ENCODE measurements at places on chromosomes 16 and 17. TPM values are rescaled to one million over a fixed set of nuclear protein-coding genes. Genes with fewer than 3 reads are reported as not detected.

- no peaks in the 10 kb centered on the region for H3K36me3 ChIP-seq
- DNase-seq = no peak
- no peak overlapping the region for H3K27ac ChIP-seq
Observed at GRCh38 chr17:69702078-69702477, 287.6 kb downstream of the MAP2K6 start.

DNA sequence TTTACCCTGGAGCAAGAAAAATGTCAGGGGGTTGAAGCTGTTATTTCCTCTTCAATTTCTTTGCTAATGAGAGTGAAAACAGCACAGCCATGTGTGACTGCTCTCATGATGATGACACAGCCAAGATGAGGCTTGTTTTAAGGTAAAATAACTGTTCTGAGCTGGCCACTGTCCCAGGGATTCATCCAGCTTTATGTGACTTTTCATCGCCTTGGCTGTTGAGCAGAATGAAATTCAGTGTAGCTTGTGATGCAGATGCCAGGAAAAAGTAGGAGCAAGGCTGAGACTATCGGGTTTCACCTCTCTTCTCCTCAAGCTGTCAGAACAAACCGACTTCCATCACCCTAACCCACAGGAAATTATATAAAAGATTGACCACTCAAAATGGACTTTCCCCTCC, 361.8 kb upstream of the CDH5 start:
- no peak overlapping the region for H3K27ac ChIP-seq
- no peak overlapping the region for H3K4me3 ChIP-seq

- no peaks in the 10 kb centered on the region for H3K27me3 ChIP-seq
- H3K27ac ChIP-seq = no peak overlapping the region
- H3K4me1 ChIP-seq = no peaks in the 10 kb centered on the region
- H3K4me3 ChIP-seq = no peak overlapping the region
Observed at GRCh38 chr16:21593530-21594289, 5.7 kb upstream of the METTL9 start.

DNA sequence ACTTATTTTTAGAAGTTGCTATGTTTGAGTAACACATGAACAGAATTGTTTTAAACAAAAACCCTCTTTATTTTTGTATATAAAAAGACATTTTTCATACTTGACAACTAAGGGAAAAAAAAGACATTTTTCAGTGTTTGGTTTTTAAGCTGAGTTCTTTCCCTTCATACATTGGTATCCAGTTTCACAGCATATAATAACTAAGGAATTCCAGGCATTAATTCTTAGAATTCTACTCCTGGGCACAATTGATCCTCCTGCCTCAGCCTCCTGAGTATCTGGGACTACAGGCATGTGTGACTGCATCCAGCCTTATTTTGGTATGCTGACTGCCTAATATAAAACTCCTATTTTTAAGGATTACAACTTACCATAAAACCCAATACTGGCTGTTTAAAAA, 8.4 kb downstream of the FBXO47 start:
- no peaks in the 10 kb centered on the region for H3K27me3 ChIP-seq
- H3K36me3 ChIP-seq = no peaks in the 10 kb centered on the region
- peaks cover 8% of the 10 kb centered on the region for H3K4me1 ChIP-seq
- peak; percentile 68 for DNase-seq
- H3K4me3 ChIP-seq = no peak overlapping the region
- H3K27ac ChIP-seq = peak overlapping the region; percentile 98

DNA sequence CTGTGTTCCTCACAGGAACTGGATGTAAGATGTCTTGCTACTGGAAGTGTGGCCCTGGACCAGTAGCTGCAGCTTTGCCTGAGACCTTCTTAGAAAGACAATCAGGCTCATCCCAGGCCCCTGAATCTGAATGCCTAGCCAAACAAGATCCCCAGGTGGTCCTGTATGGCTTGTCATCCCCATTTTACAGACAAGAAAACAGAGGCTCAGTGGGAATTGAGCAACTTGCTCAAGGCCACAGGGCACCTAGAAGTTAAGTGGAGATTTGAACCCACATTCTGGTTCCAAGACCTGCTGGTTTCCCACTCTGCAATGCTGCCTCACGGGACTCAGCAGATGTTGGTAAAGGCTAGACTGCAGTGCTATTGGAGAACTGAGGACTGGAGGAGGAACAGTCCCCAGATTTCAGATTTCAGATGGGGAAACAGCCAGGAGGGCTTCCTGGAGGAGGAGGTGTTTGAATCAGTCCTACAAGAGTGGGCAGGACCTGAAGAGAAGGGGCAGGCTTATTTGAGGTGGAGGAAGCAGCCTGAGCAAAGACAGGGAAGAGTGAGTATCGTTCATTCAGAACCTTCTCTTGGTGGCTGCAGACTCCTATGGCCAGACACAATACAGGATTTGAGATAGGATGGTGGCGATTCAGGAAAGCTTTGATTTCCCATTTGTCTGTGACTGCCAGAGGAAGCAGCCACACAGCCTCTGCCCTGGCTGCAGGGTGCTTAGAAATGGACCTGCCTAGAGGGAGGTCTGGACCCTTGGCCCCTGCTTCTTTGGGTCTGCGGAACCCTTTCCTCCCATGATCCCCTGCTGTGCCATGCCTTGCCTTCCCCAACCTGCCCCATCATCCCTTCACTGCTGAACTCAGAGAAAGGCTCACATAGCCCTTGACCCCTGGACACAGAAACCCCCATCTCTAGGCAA, 233.4 kb upstream of the NLRP1 start:
- peaks cover 1% of the 10 kb centered on the region for H3K27me3 ChIP-seq
- no peak overlapping the region for H3K27ac ChIP-seq
- no peaks in the 10 kb centered on the region for H3K36me3 ChIP-seq
- DNase-seq = no peak
- H3K4me3 ChIP-seq = no peak overlapping the region
- no peaks in the 10 kb centered on the region for H3K4me1 ChIP-seq

DNA sequence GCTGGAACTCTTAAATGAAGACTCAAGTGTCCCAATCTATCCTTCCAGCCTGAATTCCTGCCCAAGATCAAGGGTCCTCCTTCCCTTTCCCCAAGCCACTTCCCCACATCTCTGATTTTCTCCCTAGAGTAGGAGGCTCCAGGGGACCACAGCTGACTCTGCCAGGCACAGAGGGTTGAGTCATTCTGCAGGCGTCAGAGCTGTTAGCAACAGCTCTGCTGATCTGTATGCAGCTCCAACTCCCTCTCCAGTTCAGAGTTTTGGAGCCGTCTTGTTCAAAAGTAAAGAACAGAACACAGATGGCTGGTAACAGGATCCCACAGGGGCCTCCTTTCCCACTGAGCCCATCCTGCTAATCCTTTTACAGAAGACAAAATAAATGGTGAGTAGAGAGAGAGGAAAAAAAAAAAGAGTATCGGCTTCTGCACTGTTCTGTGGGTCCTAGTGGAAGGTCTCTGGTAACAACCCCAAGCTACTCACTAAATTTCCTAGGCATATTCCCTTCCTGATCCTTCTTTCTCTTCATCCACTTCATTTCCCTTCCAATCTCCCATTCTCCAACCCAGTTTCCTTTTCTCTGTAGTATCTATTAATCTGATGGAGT, 13.4 kb upstream of the TAOK1 start:
- DNase-seq = peak; percentile 92
- no peaks in the 10 kb centered on the region for H3K27me3 ChIP-seq
- peak overlapping the region; percentile 29 for H3K27ac ChIP-seq
- no peaks in the 10 kb centered on the region for H3K36me3 ChIP-seq
- H3K4me1 ChIP-seq = peaks cover 5% of the 10 kb centered on the region
- no peak overlapping the region for H3K4me3 ChIP-seq

- H3K4me1 ChIP-seq = peaks cover 5% of the 10 kb centered on the region
- no peak for DNase-seq
- H3K4me3 ChIP-seq = no peak overlapping the region
- H3K27ac ChIP-seq = no peak overlapping the region
- H3K36me3 ChIP-seq = no peaks in the 10 kb centered on the region
Observed at GRCh38 chr17:42924891-42925290, 24.3 kb downstream of the G6PC1 start.

GRCh38 chr16:66923247-66923731, 2.0 kb downstream of the RRAD start:
- H3K27ac ChIP-seq = no peak overlapping the region
- peaks cover 23% of the 10 kb centered on the region for H3K4me1 ChIP-seq
- peak; percentile 47 for DNase-seq
- H3K36me3 ChIP-seq = no peaks in the 10 kb centered on the region
- no peak overlapping the region for H3K4me3 ChIP-seq
- H3K27me3 ChIP-seq = peaks cover 21% of the 10 kb centered on the region

DNA sequence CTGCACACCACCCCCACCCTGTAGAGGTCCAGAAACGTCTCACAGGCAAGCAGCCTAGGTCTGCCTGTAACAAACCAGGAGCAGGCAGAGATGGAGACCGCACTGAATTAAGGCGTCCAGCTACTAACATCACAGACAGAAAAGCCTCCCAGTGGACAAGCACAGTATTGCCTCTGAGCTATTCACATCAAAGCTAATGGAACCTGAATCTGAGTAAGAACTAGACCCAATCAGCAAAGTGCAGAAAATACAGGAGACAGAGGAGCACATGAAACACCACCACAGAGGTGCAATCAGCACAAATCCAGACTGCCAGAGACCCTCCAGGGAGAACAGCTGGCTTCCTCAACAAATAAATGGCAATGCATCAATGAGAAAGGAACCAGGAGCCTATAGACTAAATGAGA, 22.2 kb upstream of the PEMT start:
- H3K4me1 ChIP-seq = no peaks in the 10 kb centered on the region
- H3K36me3 ChIP-seq = no peaks in the 10 kb centered on the region
- no peak overlapping the region for H3K27ac ChIP-seq
- DNase-seq = peak; percentile 73
- H3K4me3 ChIP-seq = no peak overlapping the region

- peaks cover 36% of the 10 kb centered on the region for H3K36me3 ChIP-seq
- peaks cover 8% of the 10 kb centered on the region for H3K4me1 ChIP-seq
- no peak overlapping the region for H3K27ac ChIP-seq
- no peak overlapping the region for H3K4me3 ChIP-seq
Observed at GRCh38 chr16:85778873-85779272, 20.5 kb downstream of the EMC8 start.

- H3K27ac ChIP-seq = no peak overlapping the region
- no peak overlapping the region for H3K4me3 ChIP-seq
- H3K36me3 ChIP-seq = peaks cover 18% of the 10 kb centered on the region
- no peaks in the 10 kb centered on the region for H3K27me3 ChIP-seq
- no peak for DNase-seq
- H3K4me1 ChIP-seq = no peaks in the 10 kb centered on the region
Observed at GRCh38 chr16:3992297-3993051, 112.0 kb upstream of the CREBBP start.

DNA sequence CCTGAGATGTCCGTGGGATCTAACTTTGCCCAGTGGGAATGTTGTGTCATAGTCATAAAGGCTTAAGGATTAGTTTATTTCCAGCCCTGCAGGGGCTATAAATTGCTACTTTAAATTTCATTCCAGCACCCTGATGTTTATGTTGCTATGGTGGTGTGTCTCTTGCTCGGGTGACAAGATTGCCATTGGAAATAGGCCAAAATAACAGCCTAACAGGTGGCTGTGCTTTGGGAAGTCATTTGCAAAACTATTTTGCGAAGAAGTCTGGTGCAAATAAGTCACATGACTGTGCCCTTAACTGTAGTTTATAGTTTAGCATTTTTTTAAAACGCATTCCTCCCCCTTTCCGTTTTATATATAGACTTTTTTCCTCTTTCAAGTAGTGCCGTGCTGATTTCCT, 23.1 kb downstream of the PITPNC1 start:
- no peaks in the 10 kb centered on the region for H3K36me3 ChIP-seq
- H3K27me3 ChIP-seq = no peaks in the 10 kb centered on the region
- no peak overlapping the region for H3K4me3 ChIP-seq
- H3K27ac ChIP-seq = no peak overlapping the region

GRCh38 chr16:23835390-23836077, at the start of gene PRKCB:
Gene PRKCB, plus strand, starts transcription at chr16:23835983.
- H3K4me3 ChIP-seq = no peak within 1 kb of the TSS
- peaks cover 19% of the 10 kb centered on the region for H3K27me3 ChIP-seq
- no peak within 1 kb of the TSS for H3K27ac ChIP-seq
- DNase-seq = peak; percentile 14
- H3K4me1 ChIP-seq = no peaks in the 10 kb centered on the region

GRCh38 chr17:64255764-64256163, 7.3 kb downstream of the TEX2 start:
- H3K36me3 ChIP-seq = no peaks in the 10 kb centered on the region
- no peak for DNase-seq
- peaks cover 3% of the 10 kb centered on the region for H3K4me1 ChIP-seq
- no peak overlapping the region for H3K4me3 ChIP-seq
- no peak overlapping the region for H3K27ac ChIP-seq

- H3K27me3 ChIP-seq = no peaks in the 10 kb centered on the region
- H3K4me1 ChIP-seq = peaks cover 18% of the 10 kb centered on the region
Observed at GRCh38 chr17:27379888-27380533, 76.2 kb upstream of the KSR1 start.

DNA sequence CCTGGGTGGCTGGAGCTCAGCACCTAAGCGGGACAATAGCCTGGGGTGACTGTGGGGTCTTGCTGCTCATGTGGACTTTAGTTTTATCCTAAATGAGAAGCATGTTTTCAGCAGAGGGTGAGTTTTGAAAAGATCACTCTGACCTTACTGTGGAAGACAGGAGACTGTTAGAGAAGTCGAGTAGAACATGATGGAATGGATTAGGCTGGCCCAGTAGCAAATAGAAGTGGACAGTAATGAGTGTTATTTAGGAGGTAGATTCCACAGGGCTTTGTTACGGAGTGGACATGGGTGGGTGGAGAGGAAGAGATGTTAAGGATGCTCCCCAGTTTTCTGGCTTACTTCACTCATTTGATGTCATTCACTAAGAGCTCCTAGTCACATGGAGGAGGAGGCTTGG, 73.3 kb upstream of the TBX2 start:
- no peaks in the 10 kb centered on the region for H3K27me3 ChIP-seq
- DNase-seq = no peak
- peak overlapping the region; percentile 8 for H3K27ac ChIP-seq
- no peak overlapping the region for H3K4me3 ChIP-seq
- no peaks in the 10 kb centered on the region for H3K36me3 ChIP-seq
- peaks cover 22% of the 10 kb centered on the region for H3K4me1 ChIP-seq

- H3K4me3 ChIP-seq = no peak overlapping the region
- no peaks in the 10 kb centered on the region for H3K27me3 ChIP-seq
- DNase-seq = no peak
- H3K36me3 ChIP-seq = no peaks in the 10 kb centered on the region
Observed at GRCh38 chr16:51951668-51952298, 595.2 kb downstream of the TOX3 start.

DNA sequence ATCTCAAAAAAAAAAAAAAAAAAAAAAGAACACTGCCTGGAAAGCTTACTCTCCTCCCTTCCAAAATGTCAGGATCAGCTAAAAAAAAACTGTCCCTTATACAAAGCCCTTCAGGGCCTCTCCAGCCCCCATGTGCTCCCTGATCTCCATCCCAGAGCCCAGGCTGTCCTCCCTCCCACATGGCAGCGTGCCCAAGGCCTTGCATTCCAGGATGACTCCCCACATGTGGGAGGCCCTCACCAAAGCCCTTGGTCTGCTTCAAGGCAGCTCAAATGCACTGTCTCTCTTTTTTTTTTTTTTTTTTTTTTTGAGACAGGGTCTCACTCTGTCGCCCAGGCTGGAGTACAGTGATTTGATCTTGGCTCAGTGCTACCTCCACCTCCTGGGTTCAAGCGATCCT, 2.3 kb downstream of the FDXR start:
- H3K36me3 ChIP-seq = peaks cover 2% of the 10 kb centered on the region
- peaks cover 11% of the 10 kb centered on the region for H3K4me1 ChIP-seq
- no peaks in the 10 kb centered on the region for H3K27me3 ChIP-seq
- H3K4me3 ChIP-seq = no peak overlapping the region

GPR179 gene
- total RNA-seq = not detected

MNT gene
- total RNA-seq = 1.9 TPM

SOST gene
- not detected for total RNA-seq

PROCA1 gene
- 0.36 TPM for total RNA-seq

AOC3 gene
- total RNA-seq = not detected

GPR142 gene
- not detected for total RNA-seq

MYH11 gene
- total RNA-seq = under 0.01 TPM

FADS6 gene
- total RNA-seq = not detected

MLYCD gene
- 2.7 TPM for total RNA-seq

Data from IMR-90 (cell line).